ENCODE measurements at places on chromosomes 7 and 10. TPM values are rescaled to one million over a fixed set of nuclear protein-coding genes. Genes with fewer than 3 reads are reported as not detected.

The GIMAP4 gene
- total RNA-seq, result not detected

DNA sequence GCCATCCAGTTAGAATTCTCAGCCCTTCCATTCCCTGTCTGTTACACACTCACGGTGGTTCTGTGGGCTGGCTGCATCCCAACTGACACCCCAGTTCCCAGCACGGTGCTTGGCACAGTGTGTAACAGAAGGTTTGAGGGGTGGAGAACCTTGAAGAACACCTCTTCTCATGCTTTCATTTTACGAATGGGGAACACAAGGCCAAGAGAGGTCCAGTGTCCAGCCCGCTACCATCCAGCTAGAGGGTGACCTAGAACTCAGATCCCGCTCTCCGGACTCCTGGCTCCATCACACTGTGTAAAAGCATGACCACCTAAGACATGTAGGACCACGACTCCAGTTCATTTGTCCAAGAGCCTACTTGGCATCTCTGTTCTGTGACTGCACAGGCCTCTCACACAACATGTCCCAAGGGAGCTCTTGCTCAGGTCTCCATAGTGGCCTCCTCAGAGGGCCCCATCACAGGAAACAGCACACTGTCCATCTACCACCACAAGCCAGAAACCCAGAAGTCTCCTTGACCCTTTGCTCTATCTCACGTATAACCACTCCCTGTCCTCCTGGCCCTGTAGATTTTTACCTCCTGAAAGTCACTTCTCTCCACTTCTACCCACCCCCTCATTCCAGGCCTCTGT, 2.8 kb upstream of the CDH23 start:
- H3K27me3 ChIP-seq, result peaks cover 33% of the 10 kb centered on the region
- H3K36me3 ChIP-seq, result no peaks in the 10 kb centered on the region
- no peak for DNase-seq
- no peak overlapping the region for H3K27ac ChIP-seq
- H3K4me1 ChIP-seq, result peaks cover 18% of the 10 kb centered on the region
- no peak overlapping the region for H3K4me3 ChIP-seq

DNA sequence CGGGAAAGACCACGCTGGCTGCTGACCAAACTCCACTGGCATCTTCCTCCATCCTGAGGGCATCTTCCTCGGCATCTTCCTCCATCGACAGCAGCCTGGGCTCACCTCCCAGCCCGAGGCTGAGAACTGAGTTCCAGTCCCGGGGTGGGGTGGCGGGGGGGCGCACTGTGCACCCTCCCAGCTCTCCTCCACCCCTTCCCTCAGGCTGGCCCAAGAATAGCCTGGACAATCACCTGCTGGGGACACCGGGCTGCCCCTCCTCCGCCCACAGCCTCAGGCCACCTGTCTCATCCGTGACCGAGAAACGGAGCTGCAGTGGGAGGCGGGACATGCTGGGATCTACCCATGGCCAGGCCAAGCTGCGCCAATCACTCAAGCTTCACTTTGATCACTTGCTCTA, 37.2 kb downstream of the DIP2C start:
- H3K27me3 ChIP-seq, result no peaks in the 10 kb centered on the region
- no peak for DNase-seq
- H3K4me3 ChIP-seq, result no peak overlapping the region
- no peaks in the 10 kb centered on the region for H3K4me1 ChIP-seq

DNA sequence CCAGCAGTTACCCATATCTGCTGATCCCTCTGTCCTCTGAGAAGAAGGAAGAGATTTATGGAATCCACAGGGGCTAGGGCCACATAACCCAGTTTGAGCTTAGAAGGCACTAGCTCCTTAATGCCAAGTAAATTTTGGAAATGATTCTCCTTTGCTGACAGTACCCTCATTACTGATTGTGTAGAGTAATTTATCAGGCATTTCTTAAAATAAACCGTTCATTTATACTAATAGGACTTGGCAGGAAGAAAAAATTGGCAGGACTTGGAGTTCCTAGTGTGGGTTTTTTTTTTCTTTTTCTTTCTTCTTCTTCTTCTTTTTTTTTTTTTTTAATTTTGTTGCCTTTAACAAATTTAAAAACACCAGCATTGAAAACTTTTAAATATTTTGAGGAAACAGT, 645.7 kb downstream of the SUGCT start:
- H3K27ac ChIP-seq, result no peak overlapping the region
- no peaks in the 10 kb centered on the region for H3K36me3 ChIP-seq
- no peak overlapping the region for H3K4me3 ChIP-seq
- H3K4me1 ChIP-seq, result no peaks in the 10 kb centered on the region
- no peaks in the 10 kb centered on the region for H3K27me3 ChIP-seq

GRCh38 chr7:84900215-84900614, 286.6 kb downstream of the SEMA3D start:
- DNase-seq, result no peak
- no peak overlapping the region for H3K4me3 ChIP-seq
- no peaks in the 10 kb centered on the region for H3K27me3 ChIP-seq
- no peak overlapping the region for H3K27ac ChIP-seq

The CYP3A7 gene
- total RNA-seq, result not detected

- no peak overlapping the region for H3K4me3 ChIP-seq
- no peaks in the 10 kb centered on the region for H3K27me3 ChIP-seq
- no peaks in the 10 kb centered on the region for H3K4me1 ChIP-seq
- no peak for DNase-seq
These were observed 709.3 kb upstream of the AUTS2 start for GRCh38 chr7:68888971-68889385.

The MMP21 gene
- total RNA-seq, result not detected

DNA sequence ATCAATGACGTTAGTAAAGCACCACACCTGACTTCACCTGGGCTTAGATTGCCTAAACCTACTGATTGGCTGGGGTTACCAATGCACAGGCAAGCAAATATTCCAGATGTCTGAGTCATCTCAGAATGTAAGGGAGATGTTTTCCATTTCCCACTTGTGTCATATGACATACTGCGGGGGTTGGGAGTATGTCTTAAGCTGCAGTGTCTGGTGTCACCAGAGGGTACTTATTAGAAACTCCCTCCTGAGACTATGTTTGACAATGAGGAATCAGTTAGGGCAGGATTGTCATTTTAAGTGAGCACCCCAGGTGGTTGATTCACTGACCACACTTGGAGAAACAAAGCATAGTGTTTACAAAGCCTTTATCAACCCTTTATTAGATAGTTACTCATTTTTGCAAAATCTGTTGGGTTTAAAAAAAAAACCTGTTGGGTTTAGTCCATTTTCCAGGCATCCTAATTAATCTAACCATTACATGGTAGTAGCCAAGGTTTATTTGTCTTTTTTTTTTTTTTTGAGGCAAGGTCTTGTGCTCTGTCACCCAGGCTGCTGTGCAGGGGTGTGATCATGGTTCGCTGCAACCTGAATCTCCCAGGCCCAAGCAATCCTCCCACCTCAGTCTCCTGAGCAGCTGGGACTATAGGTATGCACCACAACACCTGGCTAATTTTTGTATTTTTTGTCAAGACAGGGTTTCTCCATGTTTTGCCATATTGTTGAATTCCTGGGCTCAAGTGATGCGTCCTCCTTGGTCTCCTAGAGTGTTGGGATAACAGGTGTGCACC, 72.5 kb downstream of the CDK6 start:
- H3K27me3 ChIP-seq, result no peaks in the 10 kb centered on the region
- no peaks in the 10 kb centered on the region for H3K36me3 ChIP-seq
- peaks cover 78% of the 10 kb centered on the region for H3K4me1 ChIP-seq
- DNase-seq, result peak; percentile 96

DNA sequence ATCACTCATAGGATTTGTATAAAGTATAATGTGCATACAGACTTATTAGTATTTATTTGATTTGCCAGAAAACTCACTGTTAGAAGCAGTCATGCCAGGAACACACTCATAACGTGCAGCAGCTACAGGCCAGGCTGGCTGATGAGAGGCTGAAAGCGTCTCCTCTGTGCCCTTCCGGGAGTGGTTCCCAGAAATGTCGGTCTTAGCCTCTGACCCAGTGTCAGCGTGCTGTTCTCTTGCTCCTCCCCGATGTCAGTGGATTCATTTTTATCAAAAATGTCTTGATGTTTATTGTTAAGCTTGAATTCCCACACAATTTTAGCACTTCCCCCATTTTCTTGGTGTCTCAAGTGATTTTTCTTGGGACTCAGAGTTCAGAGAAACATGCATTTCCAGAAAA, 33.3 kb upstream of the GARS1 start:
- no peaks in the 10 kb centered on the region for H3K36me3 ChIP-seq
- DNase-seq, result no peak
- H3K27me3 ChIP-seq, result no peaks in the 10 kb centered on the region

DNA sequence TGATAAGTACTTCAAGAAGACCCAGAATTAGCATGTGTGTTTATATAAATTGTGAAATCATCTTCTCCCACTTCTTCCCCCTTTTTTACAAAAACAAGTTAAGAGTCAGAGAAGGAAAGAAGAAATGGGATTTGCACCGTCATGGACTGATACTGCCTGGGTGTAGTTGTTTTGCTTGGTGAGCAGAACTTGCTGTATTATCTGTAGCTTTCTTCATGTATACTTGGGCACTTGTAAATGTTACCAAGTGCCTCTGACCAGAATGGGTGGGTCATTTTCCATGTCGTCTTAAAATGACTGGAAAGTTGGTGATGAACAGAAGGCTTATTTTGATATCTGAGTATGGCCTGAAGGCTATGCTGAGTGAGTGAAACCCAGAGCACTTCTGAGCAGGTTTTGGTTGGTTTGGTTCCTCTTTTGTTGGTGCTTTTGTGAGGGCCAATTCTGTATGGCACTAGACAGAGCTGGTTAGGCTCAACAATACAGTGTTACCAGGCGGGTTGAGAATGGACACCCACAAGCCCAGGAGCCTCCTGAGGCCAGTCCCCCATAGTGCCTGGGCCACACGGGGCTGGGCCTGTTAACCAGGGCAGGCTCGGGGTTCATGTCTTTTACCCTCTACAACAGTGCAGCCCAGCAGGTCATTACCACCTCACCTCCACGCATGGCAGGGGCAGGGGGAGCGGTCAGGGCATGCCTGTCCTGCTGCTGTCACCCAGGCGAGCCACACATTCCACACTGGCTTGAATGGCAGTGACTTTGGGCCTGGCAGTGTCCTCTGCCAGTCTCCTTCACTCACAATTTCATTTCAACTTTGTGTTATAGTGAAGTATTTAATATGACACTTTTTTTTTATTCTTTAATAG, 115.1 kb downstream of the CCNY start:
- H3K36me3 ChIP-seq, result no peaks in the 10 kb centered on the region
- H3K4me1 ChIP-seq, result peaks cover 18% of the 10 kb centered on the region
- H3K27me3 ChIP-seq, result no peaks in the 10 kb centered on the region
- no peak overlapping the region for H3K4me3 ChIP-seq
